Activated gamma-delta T cell treated with anti-CD3 and anti-CD28 coated beads, Interleukin-2, amount 50 U/mL, for 16 hours (primary cell): ENCODE measurements at places on chromosomes 4 and X.

DNA sequence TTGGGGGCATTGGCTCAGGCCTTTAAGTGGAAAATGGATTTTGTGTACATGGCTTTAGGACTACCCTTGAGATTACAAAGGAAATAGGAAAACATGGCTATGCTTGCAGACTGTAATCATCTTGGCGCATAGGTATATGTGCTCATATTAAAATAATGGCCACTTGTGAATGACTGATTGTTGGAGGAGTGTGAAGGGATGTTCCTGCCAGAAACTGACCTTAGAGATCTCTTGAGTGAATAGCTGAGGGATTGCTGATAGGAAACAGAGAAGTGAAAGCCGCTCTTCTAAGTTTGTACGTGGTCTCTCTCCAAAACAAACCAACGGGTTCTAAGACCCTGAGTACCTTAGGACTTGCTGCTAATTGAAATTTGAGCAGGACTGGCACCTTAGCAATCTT is 186.0 kb downstream of the MGST2 start:
- DNase-seq, result no peak

DNA sequence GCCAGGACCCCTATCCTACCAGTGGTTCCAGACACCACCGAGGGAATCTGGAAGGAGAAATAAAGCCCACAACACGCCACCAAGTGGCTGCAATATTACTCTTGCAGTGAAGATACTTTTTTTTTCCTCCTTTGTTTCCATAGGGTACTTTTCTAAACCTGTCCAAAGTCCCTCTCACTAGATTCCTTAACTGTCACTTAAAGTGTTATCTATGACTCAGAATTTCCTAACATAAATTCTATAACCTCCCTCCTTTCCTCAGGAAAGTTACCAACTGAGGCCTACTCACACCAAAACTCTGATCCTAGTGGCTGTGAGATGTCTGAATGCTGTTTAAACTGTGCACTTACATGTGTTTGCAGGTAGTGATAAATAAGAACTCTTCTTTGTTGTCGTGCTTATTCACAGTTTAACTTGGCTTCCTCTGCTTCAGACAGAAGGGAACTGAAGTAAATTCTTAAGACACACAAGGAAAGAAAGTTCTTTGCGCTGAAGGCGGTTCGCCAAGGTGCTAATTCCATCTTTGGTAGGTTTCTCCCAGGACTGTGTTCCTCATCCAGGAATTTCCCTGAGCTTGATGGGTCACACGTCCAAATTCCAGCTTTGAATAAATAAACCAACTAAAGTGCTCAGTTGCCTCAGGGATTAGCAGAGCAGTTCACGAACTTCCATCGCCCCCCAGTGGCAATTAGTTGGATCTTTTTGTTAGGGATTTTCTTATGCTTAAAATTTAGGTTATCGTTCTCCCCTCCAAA is 10.7 kb upstream of the HCCS start:
- DNase-seq, result no peak

- no peak for DNase-seq
Observed at GRCh38 chrX:20140420-20140819, 1.2 kb downstream of the EIF1AX start.

GRCh38 chr4:128658214-128658631 is 151.3 kb upstream of the JADE1 start:
- no peak for DNase-seq

- no peak for DNase-seq
Observed at GRCh38 chrX:143853488-143853887, 30.4 kb upstream of the UBE2NL start.

DNA sequence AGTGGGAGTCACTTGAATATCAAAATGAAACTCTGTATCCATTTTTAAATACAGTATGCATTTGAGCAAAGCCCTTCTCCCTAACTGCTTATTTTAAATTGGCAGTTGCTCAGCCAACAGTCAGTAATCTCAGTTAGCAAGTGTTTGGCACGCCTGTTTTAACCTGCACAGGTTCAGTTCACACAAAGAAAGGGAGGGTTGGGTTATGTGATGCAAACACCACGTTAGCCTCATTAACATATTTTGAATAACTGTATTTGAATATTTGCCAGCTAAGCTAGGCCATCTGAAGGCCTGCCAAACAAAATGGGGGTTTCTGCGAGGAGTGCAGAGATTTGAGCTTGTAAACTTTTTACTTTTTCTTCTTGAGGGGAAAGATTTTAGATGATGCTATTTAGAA is 19.8 kb downstream of the GAB1 start:
- no peak for DNase-seq

GRCh38 chr4:96786306-96786705 is 946.4 kb downstream of the PDHA2 start:
- no peak for DNase-seq

- no peak for DNase-seq
Observed at GRCh38 chrX:129638917-129639316, 15.8 kb downstream of the APLN start.

DNA sequence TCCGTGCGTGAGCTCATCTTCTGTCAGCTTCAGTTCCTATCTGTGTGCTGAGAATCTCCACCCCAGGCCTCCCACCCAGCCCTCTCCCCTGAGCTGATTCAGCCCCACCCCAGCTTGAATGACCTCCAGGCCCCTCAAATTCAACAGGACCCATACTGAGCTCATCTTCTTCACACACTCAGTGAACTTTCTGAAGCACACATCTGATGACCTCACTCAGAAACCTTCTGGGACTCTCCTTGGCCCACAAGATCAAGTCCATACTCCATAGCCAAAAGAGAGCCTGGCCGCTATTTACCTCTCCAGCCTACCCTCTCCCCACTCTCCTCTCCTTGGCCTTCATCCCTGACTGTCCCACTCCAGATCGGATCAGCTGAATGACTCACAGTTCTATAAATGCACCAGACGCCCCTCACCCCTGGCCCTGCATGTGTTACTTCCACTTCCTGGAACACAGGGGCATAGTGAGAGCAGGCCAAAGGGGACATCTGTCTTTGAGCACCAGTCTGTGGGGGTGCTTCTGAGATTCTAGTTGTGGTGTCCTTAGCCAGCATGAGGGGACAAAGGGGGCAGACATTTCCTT is 62.5 kb downstream of the PJA1 start:
- DNase-seq, result no peak

- DNase-seq, result no peak
Observed at GRCh38 chr4:25818876-25819275, 43.9 kb downstream of the SEL1L3 start.

DNA sequence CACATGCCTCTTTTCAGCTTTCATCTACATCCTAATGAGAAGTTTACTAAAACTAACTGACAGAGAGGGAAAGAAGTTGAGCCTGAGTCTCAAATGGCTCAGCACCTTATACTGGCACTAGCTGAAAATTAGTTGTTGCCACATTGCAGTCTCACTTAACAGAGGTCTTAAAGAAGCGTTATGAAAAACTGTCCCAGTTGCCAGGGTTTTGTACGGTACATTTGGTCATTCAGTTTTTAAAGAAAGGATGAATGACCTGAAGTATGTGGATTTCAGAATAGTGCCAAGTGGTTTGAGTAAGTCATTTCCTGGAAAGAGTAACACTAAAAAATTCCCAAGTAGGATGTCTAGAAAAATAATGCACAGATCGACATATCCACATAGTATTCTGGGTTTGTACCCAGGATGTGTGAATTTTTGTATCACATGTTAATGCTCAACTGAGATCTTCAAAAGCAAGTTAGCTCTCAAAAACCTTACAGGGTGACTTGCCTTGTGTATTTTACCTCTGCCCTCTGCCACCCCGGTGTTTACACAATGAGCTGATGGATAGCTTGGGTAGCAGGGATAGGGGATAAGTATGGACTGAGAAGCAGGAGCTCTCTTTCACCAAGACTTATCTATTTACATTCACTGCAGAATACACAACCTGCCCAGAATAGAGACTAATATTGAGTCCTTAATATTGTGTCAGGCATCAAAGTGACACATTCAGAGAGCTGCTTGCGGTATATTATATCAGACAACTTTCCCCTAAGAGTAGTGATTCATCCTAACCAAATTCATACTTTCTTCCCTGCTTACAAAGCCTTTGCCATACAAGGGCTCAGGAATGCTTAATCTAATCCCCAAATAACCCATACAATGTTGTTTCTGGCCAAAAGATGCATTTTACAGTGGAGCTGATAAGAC is 1075.7 kb upstream of the PABPC4L start:
- no peak for DNase-seq

- no peak for DNase-seq
Observed at GRCh38 chrX:152038804-152039203, 64.3 kb upstream of the GABRE start.

- DNase-seq, result no peak
Observed at GRCh38 chr4:27141530-27141929, 280.9 kb downstream of the STIM2 start.

- DNase-seq, result no peak
Observed at GRCh38 chr4:185559915-185560281, 24.6 kb upstream of the PDLIM3 start.

GRCh38 chrX:17697191-17697590 is 40.1 kb upstream of the SCML1 start:
- DNase-seq, result no peak

GRCh38 chr4:119103263-119103662 is 32.4 kb upstream of the MYOZ2 start:
- no peak for DNase-seq

- no peak for DNase-seq
Observed at GRCh38 chrX:138945219-138945618, 233.7 kb upstream of the FGF13 start.

DNA sequence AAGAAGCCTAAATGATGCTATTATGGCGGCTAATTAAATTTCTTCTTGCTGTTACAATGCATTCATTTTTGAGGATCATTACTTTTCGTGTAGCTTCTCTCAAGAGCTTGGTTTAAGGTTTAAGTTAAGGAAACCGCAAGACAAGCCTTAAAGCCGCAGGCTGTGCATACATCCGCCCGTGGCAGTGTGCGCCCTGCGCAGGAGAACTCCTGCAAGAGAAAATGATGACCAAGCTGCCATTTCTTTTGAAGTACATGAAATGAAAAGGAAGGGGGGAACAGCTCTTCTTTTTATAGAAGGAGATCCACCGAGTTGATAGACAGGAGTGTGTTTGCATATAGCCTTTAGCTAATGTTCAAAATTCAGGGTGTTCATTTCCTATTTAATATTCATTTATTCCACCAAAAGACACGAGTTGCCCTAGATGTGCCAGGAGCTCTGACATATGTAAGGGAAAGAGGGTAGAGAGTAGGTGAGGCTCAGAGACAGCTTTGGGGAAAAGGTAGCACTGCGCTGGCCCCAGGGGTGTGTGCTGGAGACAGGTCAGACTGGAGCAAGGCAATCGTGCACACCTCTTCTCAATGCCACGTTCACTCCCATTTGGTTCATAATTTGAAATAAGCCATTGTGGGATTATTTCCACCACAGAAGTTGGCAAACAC is 112.1 kb upstream of the LDB2 start:
- no peak for DNase-seq

GRCh38 chr4:157271166-157271869 is 50.8 kb downstream of the GRIA2 start:
- DNase-seq, result no peak

DNA sequence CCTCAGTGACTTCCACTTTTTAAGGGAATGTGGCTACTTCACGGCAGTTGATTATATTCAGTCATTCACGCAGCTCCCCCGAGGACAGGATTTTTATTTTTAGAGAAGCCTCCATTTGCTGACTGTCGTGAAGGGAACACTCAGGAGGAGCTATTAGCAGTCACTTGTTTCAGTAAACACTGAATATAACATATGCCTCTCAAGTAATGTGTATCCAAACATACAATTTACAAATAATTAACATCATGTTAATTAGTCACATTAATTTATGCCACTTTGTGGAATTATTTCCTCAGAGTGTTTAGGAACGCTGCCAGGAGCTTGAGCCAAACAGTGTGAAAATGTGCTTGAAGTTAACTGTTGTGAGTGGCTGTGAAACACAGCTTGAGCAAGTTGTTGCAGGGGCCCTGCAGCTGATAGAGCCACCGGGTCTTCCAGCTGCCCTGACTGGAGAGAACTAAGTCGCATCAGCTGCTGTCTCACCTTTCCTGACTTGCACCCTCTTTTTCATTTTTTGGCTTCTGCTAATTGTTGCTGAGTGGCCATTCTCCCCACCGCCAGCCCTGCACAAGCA is 245.6 kb downstream of the LDB2 start:
- DNase-seq, result no peak

DNA sequence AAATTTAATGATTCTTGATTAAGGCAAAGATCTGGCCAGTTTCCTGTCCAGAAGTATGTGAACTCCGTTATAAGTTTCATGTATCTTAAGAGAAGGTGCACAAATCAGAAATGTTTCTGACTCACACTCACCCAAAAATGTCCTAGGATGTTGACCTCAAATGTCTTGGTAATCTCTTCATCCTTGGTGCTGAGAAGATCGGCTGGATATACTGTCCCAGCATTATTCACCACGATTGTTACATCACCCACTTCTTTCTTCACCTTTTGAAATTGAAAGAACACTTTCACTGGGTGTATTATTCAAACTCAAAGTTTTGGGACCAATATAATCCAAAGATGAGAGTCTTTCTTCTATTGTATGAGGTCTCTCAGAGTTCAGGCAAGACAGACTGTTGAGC is 5.7 kb downstream of the HSD17B13 start:
- no peak for DNase-seq

- no peak for DNase-seq
Observed at GRCh38 chr4:159401791-159402380, 299.0 kb downstream of the RAPGEF2 start.

GRCh38 chr4:15658781-15659180 is 3.6 kb upstream of the FBXL5 start:
- DNase-seq, result no peak

GRCh38 chr4:85445050-85445639 is 29.8 kb upstream of the ARHGAP24 start:
- no peak for DNase-seq

DNA sequence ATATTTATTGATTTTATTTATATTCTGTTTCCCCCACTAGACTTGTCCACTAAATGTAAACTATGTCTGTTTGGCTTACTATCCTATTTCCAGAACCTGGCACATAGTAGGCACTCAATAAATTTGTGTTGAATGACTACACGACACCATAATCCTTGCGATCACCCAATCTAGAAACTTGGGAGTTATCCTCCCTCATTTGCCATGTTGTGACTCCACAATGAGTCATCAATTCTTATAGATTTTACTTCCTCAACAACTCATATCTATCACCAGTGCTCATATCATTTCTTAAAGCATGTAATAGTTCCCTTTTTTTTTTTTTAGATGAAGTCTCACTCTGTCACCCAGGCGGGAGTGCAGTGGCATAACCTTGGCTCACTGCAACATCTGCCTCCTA is 39.9 kb upstream of the VAMP7 start:
- DNase-seq, result no peak

DNA sequence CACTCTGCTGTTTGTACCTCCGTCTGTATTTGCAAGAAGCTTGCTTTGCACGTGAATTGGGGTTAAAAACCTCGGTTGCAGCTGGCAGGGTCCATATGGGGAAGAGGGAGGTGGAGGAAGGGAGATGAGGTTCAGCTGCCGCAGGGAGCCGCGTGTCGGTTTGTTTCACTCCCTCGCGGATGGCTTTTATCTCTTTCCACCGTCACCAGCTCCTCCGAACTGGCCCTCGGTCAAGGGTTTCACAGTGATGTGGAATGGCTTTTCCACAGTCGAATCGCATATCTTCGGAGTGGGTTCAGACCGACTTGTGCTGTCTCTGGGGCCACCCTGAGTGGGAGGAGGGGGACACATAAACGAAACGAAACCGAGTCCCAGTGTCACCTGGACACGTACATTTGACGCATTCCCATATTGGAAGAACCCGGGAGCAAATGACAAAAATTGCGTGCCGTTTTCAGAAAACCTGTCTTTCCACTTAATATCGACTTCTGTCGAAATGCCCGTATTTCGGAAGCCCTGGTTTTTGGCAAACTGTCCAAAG is 929 bp downstream of the ZBTB33 start:
- no peak for DNase-seq

- DNase-seq, result no peak
Observed at GRCh38 chr4:30117433-30117832, 602.7 kb upstream of the PCDH7 start.

GRCh38 chr4:153211986-153212728 is 7.9 kb downstream of the TRIM2 start:
- DNase-seq, result no peak
